ENCODE measurements at places on chromosomes 11 and 22. TPM values are rescaled to one million over a fixed set of nuclear protein-coding genes. Genes with fewer than 3 reads are reported as not detected.

DNA sequence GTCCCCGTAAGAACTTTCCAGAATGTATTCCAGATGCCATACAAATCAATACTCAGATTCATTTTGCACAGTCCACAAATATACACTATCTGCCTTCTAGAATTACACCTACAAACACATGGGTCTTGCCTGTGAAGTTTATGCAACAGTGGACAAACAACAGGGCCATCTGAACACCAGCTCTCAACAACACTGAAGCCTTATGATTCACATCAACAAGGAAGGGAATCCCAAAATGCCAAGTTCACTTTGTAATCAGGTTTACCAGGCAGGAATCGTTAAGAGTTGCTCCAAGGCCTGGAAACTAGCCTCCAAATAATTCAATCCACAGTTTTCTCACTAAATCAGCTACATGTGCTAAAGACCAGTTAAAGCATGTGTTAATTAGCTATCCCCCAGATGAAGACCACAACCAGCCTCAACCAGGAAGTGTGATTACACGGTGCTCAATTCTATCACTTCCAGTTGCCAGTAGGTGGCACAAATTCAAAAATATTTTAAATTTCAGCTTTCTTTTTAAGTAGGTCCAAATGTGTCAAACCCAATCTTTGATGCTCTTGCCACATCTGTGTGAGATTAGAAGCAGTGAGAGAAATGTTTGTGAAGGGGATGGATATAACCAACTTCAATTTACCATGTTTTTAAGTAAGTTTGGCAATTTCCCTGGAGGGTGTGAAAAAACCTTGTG lies 139.1 kb upstream of the BDNF start:
- no peak for DNase-seq

The TENM4 gene
- total RNA-seq = 49.4 TPM

The MS4A1 gene
- total RNA-seq = not detected

The IL18BP gene
- 6.4 TPM for total RNA-seq

- no peak for DNase-seq
Observed at GRCh38 chr11:107549253-107549953, 16.1 kb downstream of the ALKBH8 start.

DNA sequence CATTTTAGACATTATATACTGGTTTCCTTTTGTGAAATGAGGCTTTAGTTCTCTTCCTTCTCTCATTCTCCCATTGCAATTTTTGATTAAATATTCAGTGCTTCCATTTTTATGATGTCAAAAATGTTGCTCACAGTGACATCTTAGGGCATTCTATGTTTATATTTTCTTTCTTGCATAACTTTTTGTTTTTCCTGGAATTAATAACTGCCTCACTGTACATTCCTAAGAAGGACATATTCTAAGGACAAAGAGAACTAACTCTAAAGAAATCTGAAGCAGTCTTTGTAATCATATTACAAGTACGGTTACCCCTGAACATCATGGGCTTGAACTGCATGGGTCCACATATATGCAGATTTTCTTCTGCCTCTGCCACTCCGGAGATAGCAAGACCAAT lies 25.8 kb upstream of the P2RY6 start:
- DNase-seq = no peak

GRCh38 chr11:103903621-103904323 lies 132.7 kb upstream of the DDI1 start:
- no peak for DNase-seq

- no peak for DNase-seq
Observed at GRCh38 chr22:49853981-49854831, 562 bp downstream of the ZBED4 start.

The SNX32 gene
- total RNA-seq = 1.4 TPM

The HSPB2 gene
- 0.21 TPM for total RNA-seq

The TMEM191C gene
- total RNA-seq = 6.7 TPM
